Hypothalamus (tissue), 51 donors: ENCODE measurements at places on chromosomes 11 and 22.

- no peak for DNase-seq
Measured at GRCh38 chr11:35121326-35121865, 17.6 kb upstream of the CD44 start.

- DNase-seq: no peak
Measured at GRCh38 chr22:34881453-34881852, 184.5 kb upstream of the ISX start.

- DNase-seq: peak; percentile 57
Measured at GRCh38 chr22:28034760-28035401, 115.8 kb upstream of the PITPNB start.

- DNase-seq: no peak
Measured at GRCh38 chr11:92552942-92553341, 328.3 kb downstream of the FAT3 start.

DNA sequence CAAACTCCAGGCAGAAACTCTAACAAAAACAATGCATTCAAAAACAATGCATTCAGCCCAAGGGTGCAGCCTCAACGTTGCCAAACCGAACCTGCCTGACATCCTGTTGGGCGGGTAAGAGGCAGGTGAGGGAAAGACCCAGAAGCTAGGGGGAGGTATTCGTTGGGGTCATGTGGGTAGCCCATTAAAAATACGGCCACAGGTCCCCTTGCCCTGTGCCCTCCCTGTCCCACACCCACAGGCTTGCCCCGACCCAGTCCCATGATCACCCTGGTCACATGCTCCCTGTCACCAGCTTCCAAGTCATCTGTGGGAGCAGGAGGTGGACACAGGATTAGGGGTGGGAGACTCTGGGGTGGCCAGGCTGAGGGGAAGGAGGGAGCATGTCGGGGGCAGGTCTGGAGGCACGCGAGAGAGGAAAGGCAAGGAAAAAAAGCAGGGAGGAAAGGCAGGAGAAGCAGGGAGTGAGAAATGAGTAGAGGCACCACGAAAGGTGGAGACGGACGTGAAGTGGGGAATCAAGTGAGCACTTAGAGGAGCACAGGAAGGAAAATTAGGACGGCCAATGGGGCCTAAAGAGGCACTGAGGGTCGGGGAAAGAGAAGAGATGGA, 683 bp downstream of the PLA2G6 start:
- DNase-seq: no peak
